ENCODE measurements at places on chromosomes 2 and 18.
A peak's percentile ranks its signal among the peaks of the same experiment; 100 is the strongest.

DNA sequence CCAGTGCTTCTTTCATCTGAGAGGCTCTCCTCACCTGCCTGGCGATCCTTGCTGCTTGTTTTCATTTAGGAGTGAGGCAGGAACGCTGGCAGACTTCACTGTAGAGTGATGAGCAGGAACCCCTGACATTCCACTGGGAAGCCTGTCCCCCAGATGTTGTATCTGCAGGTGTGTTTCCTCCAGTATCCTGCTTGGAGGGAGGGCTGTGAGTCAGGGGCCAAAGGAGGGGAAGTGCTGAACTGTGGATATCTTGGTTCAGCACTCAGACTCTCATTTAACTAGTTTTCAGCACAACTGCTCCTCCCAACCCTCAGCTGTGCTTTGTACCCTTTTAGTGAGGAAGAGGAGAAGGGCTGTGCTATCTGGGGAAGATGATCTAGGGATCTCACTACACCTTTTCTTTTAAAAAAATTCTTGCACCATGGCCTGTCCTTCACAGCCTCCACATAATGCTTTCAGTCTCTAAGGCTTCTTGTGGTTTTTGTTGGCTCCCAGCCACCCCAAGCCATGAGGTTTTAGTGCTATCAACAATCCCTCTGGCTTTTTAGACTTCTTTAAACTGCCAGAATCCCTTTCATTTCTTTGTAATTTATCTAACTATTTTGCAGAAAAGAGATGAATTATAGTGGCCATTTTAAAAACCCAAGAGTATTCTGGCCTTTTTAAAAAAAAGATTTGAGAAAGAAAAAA, 11.2 kb downstream of the ANKAR start:
- H3K27ac ChIP-seq = no peak overlapping the region
- H3K4me3 ChIP-seq = no peak overlapping the region
- H3K4me1 ChIP-seq = peaks cover 16% of the 10 kb centered on the region
- no peaks in the 10 kb centered on the region for H3K36me3 ChIP-seq
- H3K27me3 ChIP-seq = no peaks in the 10 kb centered on the region

DNA sequence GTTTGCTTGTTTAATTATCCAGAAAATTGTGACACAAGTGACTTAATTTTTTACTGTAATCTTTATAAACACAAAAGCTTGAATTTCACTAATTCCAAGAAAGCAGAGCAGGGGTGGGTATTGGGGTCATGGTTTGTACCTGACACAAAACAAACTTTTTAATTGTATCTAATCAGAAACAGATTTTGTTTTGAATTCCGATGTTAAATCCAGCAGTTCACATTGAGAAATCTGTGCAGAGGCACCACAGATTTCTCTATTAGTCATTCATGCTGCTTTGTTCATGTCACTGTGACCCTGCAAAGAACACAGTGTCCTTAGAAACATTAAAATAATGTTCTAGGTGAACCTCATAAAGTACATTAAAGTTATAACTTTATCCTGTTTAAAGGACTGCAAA, 443.4 kb downstream of the NYAP2 start:
- H3K4me1 ChIP-seq = no peaks in the 10 kb centered on the region
- no peak for DNase-seq
- H3K36me3 ChIP-seq = no peaks in the 10 kb centered on the region
- H3K4me3 ChIP-seq = no peak overlapping the region
- H3K27ac ChIP-seq = no peak overlapping the region
- H3K27me3 ChIP-seq = no peaks in the 10 kb centered on the region

DNA sequence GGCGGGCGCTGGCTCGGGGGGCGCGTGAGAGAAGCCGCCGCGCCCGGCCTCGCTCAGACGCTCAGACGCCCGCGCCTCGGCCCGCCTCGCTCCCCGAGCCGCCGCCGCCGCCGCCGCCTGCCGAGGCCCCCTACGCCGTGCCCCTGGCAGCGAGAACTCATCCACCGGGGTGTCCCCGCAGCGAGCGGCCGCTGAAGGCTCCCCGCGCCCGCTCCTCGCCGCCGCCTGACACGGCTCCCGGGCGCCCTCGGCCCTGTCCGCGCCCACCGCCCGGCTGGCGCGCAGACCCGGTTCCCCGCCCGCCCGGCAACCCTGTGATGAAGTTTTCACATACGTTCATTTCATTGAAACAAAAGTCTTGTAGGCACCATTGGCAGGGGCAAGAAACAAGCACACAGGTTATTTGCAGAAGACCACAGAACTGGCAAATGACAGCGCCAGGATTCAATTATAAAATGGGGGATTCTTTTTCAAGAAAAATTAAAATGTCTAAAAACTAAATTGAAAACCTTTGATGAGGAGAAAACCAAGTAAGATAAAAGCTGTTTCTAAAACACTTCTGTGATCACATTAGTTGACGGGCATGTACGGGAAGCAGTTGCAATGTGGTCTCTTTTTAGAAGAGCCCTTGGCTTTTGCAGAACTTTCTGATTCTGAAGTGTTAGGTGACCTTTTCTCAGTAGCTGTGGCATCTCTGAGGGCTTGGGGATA, 50.5 kb upstream of the TUBA3D start:
- no peak overlapping the region for H3K27ac ChIP-seq
- H3K27me3 ChIP-seq = peaks cover 25% of the 10 kb centered on the region
- no peaks in the 10 kb centered on the region for H3K36me3 ChIP-seq
- no peak for DNase-seq
- no peak overlapping the region for H3K4me3 ChIP-seq

DNA sequence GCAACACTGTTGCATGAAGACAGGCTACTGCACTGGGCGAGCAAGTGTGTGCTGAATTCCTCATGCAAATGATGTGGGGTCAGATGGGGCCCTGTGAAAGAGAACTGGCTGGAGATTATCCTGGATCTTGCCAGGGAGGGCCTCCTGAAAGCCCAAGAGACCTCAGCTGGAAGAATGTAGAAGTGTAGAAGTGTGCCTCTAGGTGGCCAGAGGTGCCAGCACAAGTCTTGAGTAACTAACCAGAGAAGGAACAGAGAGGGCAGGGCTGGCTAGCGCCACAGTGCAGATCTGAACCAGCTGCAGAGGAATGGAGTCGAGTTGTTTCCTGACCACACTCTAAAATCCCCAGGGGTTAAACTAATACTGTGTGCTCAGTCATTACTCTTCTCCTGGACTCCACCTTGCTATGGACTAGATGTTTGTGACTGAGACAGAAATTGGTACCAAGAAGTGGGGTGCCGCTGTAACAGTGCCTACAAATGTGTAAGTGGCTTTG, 399.3 kb downstream of the LRATD1 start:
- no peak overlapping the region for H3K4me3 ChIP-seq
- no peak overlapping the region for H3K27ac ChIP-seq
- no peaks in the 10 kb centered on the region for H3K36me3 ChIP-seq
- DNase-seq = no peak
- H3K4me1 ChIP-seq = no peaks in the 10 kb centered on the region

DNA sequence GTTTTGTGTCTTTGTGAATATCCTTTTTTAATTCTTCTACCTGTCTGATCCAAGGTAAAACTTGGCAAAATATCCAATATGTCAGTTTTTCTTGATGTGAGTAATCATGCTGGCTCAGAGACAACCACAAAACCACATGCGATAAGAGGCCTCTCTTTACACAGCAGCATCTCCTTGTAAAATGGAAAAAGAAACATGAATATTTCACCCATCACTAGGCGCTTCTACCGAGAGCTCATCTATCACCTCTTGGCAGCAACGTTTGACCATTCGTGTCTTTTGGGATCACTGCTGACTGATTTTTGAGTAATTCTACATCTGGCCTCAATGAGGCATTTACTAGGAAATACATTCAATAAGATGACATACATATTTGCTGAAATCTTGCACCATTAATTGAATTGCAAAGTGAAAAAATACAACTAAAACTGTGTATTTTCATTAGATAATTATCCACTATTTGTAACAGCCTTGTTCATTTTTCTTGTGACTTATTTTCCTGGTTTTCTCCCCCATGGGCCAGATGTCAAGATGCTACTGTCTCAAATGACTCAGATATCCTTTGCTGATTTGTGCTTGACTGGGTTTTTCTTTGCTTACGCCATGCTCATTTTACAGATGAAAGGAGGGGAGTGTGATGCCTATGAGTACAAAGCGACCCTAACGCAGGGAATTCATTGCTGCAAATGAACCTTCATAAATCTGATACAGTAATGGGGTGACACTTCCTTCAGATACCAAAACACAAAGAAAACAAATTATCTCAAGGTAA, 467.5 kb downstream of the FBXO15 start:
- no peak overlapping the region for H3K27ac ChIP-seq
- no peaks in the 10 kb centered on the region for H3K27me3 ChIP-seq

- H3K4me3 ChIP-seq = no peak overlapping the region
- H3K27ac ChIP-seq = no peak overlapping the region
- H3K4me1 ChIP-seq = no peaks in the 10 kb centered on the region
- H3K27me3 ChIP-seq = no peaks in the 10 kb centered on the region
Observed at GRCh38 chr2:7604456-7604855, 687.2 kb downstream of the RNF144A start.

DNA sequence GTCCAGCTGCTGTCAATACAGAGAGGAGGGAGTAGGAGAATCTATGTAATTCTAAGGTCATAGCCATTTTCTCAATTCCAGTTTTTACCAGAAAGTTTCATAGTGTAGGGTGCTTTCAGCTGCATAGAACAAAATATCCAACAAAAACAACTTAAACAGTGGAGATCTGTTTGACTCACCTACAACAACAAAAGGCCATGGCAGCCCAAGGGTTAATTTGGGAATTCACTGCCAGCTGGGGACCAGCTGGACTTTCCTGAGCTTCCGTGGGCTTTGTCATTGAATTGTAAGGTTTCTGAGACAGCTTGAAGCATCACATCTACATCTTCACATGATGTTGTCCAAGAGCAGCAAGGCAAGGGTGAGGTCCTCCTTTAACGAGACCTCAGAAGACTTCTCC, 512.7 kb downstream of the IRS1 start:
- H3K27me3 ChIP-seq = no peaks in the 10 kb centered on the region
- H3K36me3 ChIP-seq = no peaks in the 10 kb centered on the region
- no peak overlapping the region for H3K27ac ChIP-seq
- no peak for DNase-seq

GRCh38 chr18:48702346-48703027, 163.7 kb downstream of the CTIF start:
- no peak overlapping the region for H3K27ac ChIP-seq
- H3K4me3 ChIP-seq = no peak overlapping the region
- no peak for DNase-seq

GRCh38 chr2:155080373-155080772, 381.9 kb downstream of the KCNJ3 start:
- H3K4me3 ChIP-seq = no peak overlapping the region
- H3K27me3 ChIP-seq = no peaks in the 10 kb centered on the region
- no peaks in the 10 kb centered on the region for H3K36me3 ChIP-seq
- H3K4me1 ChIP-seq = no peaks in the 10 kb centered on the region
- DNase-seq = no peak

DNA sequence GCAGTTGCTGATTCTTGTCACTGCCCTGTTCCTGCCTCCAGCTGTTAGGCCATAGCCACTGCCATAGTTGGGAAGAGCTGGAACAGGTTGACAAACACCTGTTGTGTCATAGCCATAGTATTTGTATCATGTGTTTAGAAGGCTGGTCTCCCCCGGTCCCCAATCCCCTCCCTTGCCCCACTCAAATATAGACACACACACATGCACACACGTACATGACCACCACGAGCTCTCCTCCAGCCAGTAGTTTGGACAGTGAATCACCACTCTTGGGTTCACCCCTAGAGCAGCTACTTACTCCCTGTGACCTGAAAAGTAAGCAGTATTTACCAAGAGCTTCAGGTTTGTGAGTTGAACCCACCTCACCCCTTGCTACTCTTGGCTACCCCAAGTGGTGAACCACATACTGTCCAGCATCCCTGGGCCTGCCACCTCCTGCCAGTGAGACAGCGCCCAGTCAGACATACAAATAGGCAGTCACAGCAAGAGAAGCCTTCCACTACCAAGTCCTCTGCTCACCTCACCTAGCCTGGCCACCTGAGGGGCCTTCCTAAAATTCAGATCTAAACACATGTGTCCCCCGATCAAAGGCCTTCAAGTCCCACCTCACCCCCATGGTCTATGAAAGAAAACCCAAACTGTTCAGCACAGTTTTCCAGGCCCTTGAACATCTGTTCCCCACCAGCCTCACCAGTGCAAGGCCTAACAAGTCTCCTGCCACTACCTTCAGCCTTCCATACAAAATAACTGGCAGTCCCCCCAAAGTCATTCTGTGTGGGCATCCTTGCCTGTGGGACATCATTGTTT, 7.1 kb downstream of the PCBP1 start:
- peaks cover 6% of the 10 kb centered on the region for H3K4me1 ChIP-seq
- H3K36me3 ChIP-seq = no peaks in the 10 kb centered on the region
- no peaks in the 10 kb centered on the region for H3K27me3 ChIP-seq
- DNase-seq = no peak
- H3K27ac ChIP-seq = no peak overlapping the region
- no peak overlapping the region for H3K4me3 ChIP-seq

- H3K27me3 ChIP-seq = no peaks in the 10 kb centered on the region
- no peaks in the 10 kb centered on the region for H3K36me3 ChIP-seq
- no peak overlapping the region for H3K27ac ChIP-seq
- no peaks in the 10 kb centered on the region for H3K4me1 ChIP-seq
- H3K4me3 ChIP-seq = no peak overlapping the region
- no peak for DNase-seq
Observed at GRCh38 chr2:60116161-60116875, 437.1 kb downstream of the BCL11A start.

- DNase-seq = no peak
- H3K27me3 ChIP-seq = no peaks in the 10 kb centered on the region
- no peak overlapping the region for H3K27ac ChIP-seq
- peaks cover 10% of the 10 kb centered on the region for H3K4me1 ChIP-seq
Observed at GRCh38 chr18:51137891-51138290, 59.6 kb downstream of the MEX3C start.

GRCh38 chr2:15890936-15891905, 49.1 kb upstream of the MYCN start:
- DNase-seq = no peak
- no peaks in the 10 kb centered on the region for H3K4me1 ChIP-seq
- no peak overlapping the region for H3K27ac ChIP-seq
- H3K4me3 ChIP-seq = no peak overlapping the region

DNA sequence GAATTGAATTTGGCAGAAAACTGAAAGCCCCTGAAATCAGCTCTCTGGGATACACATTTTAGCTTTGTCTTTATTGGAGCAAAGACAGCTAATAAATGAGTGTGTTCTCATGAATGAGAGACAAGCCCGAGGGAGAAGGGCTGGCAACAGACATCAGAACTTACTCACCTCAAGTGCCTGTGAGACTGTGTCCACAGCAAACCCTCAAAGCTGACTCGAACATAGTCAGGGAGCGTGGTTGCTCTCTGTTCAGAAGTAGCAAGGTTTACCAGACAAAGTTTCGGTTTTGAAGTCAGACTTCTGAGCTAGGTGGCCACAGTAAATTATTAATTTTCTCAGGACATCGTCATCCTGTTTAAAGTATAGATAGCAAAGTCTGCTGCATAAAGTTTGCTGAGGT, 207.9 kb downstream of the CMPK2 start:
- no peak overlapping the region for H3K4me3 ChIP-seq
- H3K4me1 ChIP-seq = no peaks in the 10 kb centered on the region
- no peaks in the 10 kb centered on the region for H3K36me3 ChIP-seq
- H3K27me3 ChIP-seq = no peaks in the 10 kb centered on the region

- H3K27me3 ChIP-seq = peaks cover 11% of the 10 kb centered on the region
- DNase-seq = no peak
- H3K4me1 ChIP-seq = no peaks in the 10 kb centered on the region
- H3K27ac ChIP-seq = no peak overlapping the region
- peak overlapping the region; percentile 19 for H3K4me3 ChIP-seq
Observed at GRCh38 chr2:91477731-91478672, 2786.5 kb downstream of the RPIA start.

Measured in HCT116 (cell line).